CD4-positive, alpha-beta T cell treated with Interleukin-2 at 100 ng/mL for 4 hours (primary cell): ENCODE measurements at places on chromosomes 3 and 15.

DNA sequence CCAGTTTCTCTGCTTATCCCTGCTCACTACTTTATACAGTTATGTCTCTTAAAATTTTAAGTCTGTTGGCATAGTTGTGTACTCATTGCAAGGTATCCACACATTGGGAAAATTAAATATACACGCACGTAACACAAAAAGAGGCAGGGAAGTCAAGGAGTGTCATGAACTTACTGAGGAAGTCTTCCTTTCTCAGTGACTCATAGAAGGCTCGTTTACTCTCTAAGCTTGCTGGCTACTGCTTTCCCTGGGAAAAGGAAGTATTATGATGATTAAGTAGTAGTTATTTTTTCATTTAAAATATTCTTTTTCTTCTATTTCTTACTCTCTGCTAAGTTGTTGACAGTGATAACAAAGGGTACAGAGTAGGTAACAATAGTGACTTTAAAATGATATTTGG, 287.3 kb downstream of the UBE2E2 start:
- no peak for DNase-seq

- no peak for DNase-seq
These were observed 9.2 kb upstream of the EPB42 start for GRCh38 chr15:43229977-43230376.

GRCh38 chr3:46889381-46890110, 12.0 kb downstream of the PTH1R start:
- DNase-seq: no peak

GRCh38 chr3:58665405-58665804, 1.2 kb downstream of the FAM3D start:
- no peak for DNase-seq
